CD4-positive, alpha-beta T cell (primary cell): ENCODE measurements at places on chromosomes 5 and 9. TPM values are rescaled to one million over a fixed set of nuclear protein-coding genes. Genes with fewer than 3 reads are reported as not detected.

GRCh38 chr5:139410993-139411828, 7.3 kb upstream of the SPATA24 start:
- H3K27me3 ChIP-seq = no peaks in the 10 kb centered on the region
- no peak overlapping the region for H3K27ac ChIP-seq
- H3K4me3 ChIP-seq = no peak overlapping the region

GRCh38 chr5:31434898-31435297, 97.0 kb downstream of the DROSHA start:
- no peak overlapping the region for H3K27ac ChIP-seq
- no peaks in the 10 kb centered on the region for H3K4me1 ChIP-seq
- H3K4me3 ChIP-seq = no peak overlapping the region

DNA sequence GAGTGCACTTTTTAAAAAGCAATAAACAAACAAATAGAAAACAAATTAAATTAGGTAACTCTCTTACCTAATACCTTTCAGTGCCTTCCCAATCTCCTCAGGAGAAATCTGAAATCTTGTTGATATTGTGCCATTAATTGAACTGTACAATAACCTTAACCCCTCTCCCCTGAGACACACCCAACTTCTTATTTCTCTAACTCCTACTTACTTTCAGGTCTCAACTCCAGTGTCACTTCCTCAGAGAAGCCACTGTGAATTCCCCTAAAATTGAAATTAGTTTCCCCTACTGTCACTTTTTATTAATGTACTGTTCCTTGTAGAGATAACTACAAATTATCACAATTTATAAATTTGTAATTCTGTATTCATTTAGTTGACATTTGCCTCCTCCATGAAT, 295.3 kb upstream of the TNC start:
- H3K27me3 ChIP-seq = no peaks in the 10 kb centered on the region
- no peak overlapping the region for H3K4me3 ChIP-seq
- H3K27ac ChIP-seq = no peak overlapping the region
- H3K36me3 ChIP-seq = no peaks in the 10 kb centered on the region
- DNase-seq = no peak

The NEK6 gene
- 1.7 TPM for total RNA-seq

DNA sequence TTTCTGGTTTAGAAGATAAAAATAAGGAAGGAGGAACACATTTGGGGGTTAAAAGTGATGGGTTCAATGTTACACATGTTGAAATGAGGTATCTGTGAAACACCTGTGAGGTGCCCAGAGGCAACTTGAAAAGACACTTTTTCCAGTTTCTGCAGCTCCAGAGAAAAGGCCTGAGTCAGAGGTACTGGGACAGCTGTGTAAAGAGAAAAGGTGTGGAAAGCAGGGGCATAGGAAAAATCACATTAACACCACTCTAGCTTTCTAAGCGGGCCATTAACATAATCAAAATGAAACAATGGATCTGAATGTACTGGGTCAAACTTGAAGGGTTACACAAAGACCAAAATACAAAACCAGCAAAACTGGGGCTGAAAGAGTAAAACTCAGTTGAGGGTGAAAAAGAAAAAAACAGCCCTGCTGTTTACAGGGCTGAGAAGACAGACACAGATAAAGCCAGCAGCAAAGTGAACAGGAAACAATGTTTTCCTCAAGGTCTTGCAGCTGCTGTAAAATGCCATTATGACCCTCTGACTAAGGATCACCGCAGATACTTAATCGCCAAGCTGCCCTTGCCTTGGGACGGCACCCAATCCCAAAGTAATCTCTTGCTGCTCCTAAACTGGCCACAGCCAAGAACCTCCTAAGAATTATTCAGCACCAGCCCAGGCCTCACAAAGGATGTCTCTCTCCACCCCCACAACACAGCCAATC, 104.7 kb downstream of the DROSHA start:
- no peak for DNase-seq
- H3K27me3 ChIP-seq = no peaks in the 10 kb centered on the region
- H3K4me1 ChIP-seq = no peaks in the 10 kb centered on the region

DNA sequence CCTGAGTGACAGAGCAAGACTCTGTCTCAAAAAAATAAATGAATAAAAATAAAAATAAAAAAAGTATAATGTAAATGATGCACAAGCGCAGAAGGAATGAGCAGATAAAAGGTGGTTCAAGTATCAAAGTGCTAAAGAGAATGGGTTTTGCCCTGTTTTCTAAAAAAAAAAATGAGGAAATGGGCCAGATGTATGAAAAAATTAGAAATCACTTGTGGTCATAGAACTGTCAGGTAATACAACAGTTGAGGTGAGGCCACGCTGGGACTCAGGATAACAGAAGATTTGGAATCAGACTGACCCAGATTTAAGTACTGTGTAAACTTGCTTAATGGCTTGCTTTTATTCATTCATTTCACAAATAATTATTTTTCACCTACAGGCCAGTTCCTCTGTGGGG, 69.8 kb downstream of the MAPKAP1 start:
- no peaks in the 10 kb centered on the region for H3K27me3 ChIP-seq
- no peak for DNase-seq
- no peak overlapping the region for H3K27ac ChIP-seq
- H3K4me1 ChIP-seq = peaks cover 11% of the 10 kb centered on the region
- H3K36me3 ChIP-seq = peaks cover 2% of the 10 kb centered on the region
- H3K4me3 ChIP-seq = no peak overlapping the region
